ENCODE measurements at places on chromosomes 2 and 18.

DNA sequence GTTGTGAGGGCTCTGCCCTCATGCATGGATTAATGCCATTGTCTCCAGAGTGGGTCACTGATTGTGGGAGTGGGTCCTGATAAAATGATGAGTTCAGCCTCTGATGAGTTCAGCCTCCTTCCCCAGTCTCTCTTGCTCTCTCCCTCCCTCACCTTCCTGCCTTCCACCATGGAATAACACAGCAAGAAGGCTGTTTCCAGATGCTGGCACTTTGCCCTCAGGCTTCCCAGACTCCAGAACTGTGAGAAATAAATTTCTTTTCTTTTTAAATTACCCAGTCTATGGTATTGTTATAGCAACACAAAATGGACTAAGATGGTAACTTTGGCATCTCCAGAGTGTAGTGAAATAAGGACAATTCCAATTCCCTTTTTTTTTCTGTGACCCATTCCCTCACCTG, 47.1 kb upstream of the MAP4K3 start:
- DNase-seq = no peak

DNA sequence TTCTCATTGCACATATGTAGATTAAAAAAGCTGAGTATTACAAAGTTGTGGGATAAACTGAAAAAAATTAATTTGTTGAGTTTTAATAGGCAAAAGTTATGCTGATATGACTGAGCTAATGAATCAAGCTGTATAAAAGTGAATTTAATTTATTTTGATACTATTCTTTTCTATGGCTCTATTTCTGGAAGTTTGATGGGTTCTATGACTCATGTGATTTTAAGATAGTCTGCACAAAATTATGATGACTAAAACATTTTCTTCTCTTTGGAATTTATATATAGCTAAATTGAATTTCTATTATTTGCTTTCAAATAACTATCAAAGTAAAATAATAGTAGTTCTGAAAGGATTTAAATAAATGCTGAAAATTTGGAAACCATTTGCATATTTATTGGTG, 71.0 kb upstream of the MMADHC start:
- no peak for DNase-seq

DNA sequence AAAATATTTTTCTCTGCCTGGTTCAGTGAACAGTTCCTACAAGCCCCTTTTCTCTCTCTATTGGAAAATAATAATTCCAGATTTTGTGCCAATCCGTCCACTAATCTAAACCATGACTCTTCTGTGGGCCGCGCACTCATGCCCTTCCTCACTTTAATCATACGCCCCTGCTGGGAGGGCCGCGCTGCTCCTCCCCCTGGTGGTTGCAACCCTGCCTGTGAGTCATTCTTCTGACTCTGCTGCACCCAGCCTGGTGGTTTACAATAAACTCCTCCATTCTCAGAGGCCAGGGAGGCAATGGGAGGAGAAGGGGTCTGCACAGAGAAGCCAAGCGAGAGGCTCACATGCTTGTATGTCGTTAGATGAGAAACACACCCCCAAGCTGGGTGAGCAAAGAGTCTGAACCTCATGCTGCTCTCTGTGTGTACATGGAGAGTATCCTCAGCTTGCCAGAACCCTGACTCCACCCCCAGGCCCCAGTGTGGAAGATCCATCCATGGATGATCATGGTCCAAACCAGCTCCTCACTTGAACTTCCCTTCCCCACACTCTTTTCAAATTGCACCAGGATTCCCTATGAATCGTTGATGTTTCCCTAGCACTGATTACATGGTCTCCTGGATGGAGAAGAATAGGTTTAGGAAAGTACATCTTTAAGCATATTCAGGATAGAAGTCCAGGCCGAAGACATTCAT, 228.9 kb downstream of the ANKRD30B start:
- DNase-seq = no peak

- DNase-seq = no peak
Observed at GRCh38 chr18:49185623-49186022, 234.9 kb upstream of the SMAD7 start.

DNA sequence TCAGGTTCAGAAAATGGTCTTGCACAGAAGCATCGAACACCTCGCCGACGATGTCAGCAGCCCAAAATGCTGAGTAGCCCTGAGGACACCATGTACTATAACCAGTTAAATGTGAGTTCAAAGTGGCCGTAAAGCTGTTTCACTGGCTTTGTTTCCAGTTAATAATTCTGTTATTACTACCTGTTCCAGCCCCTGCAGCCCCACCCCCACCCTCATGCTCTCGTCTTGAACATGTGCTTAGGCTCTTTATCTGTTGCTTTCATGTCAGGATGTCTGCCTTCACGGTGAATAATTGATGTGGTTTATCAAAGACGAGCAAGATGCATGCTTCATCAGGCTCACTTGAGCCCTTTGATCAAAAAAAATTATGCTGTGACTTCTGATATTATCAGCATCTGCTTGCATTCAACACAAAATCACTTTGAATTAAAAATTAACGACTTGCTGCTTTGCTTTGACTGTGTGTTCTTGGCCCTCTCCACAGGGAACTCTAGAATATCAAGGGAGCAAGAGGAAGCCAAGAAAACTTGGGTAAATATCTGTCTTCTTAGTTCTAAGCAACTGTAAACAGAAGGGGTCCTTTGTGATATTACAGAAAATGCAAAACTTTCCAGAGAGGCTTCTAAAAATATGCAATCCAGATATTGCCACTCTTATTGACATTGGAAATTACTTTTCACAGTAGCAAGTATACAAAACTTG, 63.4 kb upstream of the SP5 start:
- peak; percentile 28 for DNase-seq

GRCh38 chr2:140199312-140199711, 1419.1 kb upstream of the NXPH2 start:
- no peak for DNase-seq

DNA sequence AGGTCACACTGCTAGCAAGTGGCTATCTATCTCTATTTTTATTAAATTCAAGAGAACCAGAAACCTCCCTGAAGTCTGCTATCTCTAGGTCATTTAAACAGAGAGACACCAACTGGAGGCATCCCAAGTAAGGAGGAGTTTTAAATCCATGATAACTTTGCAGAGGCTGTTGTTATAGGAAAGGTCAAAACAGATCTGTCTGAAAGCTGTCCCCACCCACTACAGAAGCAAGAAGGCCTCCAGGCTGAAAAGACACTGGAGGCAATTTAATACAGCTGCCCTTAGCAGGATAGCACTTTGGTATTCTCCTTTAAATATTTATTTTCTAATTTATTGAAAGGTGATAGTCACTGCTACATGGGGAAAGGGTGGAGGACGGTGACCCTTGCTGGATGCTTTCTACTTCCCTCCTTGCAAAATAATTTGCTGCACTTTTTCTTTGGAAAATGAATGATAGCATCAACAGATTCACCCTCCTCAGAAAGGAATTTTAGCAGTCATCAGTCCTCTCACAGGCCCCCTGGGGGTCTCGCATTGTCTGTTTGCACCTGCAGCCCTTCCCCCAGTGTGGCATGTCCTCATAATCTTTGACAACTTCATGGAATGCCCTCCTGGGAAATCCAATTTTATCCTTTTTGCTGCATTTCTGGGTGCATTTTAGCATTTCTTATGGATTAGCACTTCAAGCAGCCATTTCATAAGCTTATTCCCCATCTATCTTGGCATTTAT, 429.5 kb upstream of the TNP1 start:
- DNase-seq = no peak

GRCh38 chr18:21490748-21491147, 109.8 kb downstream of the ESCO1 start:
- no peak for DNase-seq

- no peak for DNase-seq
Observed at GRCh38 chr2:102575888-102576287, 43.5 kb upstream of the SLC9A2 start.

DNA sequence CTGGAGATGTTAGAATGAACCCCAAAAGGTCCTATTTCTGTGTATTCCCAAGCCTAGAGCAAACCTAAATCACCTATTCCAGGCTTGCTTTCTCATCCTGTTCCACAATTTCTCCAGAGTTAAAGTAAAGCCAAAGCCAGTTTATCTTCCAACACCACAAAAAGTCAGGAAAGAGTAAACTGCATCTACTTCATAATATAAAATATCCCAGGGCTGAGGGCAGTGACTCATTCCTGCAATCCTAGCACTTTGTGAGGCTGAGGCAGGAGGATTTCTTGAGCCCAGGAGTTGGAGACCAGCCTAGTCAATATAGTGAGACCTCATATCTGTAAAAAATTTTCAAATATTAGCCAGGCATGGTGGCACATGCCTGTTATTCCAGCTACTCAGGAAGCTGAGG, 241.4 kb downstream of the CDH20 start:
- no peak for DNase-seq

DNA sequence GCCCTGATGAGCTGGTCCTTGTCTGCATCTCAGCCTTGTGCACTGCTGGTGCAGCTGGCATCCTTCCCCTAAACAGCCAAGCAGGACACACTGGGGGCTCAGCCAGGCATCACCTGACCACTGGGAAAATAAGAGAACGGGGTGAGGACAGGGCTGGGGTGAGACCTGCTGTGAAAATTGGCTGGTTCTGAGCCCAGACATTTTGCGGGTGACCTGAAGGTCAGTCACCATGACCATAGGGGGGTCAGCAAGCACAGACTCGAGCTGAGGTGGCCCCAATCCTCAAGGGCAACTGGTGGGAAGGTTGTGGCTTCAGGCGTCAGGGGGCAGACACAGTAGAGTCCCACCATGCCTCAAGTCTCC, 144.9 kb upstream of the TWIST2 start:
- no peak for DNase-seq

DNA sequence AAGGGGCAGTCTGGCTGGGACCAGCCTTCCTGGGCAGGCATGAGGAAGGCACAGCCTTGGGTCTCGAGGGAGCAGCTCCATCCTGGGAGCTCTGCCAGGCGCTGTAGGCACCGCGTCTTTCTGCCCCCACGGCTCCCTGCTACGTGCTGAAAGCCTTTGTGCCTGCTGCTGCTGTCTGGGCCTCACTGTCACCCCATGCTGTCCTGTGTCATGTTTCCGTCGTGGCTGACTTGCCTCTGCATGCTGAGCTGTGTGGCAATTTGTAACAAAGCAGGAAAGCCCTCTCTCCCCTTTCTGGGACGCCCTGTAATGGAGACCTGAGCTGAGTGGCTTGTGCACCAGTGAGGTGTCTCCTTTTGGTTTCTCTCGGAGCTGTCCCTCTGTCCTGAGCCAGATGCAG, 152.5 kb downstream of the TSN start:
- DNase-seq = no peak

GRCh38 chr18:50895350-50896045, 16.6 kb downstream of the ME2 start:
- no peak for DNase-seq

DNA sequence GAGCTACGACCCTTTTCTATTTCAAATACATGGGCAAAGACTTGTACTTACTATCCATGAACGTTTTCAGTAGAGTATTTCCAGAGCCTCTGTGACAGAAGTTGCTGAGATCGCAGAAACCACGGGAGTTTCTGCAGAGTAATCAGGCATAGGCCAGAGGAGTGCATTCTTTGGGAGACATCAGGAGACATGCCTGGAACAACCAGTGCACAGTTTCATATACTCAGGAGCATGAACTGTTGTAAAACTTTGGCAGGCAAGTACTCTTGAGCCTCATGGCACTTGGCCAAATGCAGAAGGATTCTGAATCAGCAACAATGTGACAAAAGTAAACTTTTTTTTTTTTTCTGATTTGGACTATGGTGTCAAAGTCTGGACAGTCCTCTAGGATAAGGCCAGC, 307.1 kb downstream of the GRB14 start:
- DNase-seq = no peak

GRCh38 chr18:47781561-47781960, 148.9 kb downstream of the SMAD2 start:
- no peak for DNase-seq

DNA sequence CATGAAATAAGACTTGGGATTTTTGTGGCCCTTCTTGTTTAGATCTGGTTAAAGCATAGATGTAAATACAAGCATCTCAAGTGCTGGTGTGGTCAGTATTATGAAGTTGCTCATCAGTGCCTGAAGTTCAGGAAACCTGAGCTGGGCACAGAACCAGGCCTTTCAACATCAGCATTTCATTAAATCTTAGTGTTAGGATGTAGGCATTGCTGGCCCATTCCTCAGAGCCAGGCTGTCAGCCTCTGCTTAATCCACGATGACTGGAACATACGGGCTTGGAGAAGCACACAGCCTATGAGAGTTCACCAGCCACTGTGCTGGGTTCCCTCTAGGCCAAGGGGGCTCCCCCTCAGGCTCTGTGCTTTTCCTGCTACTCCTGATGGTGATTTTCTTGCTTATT, 270.2 kb downstream of the EN1 start:
- no peak for DNase-seq

- DNase-seq = no peak
Observed at GRCh38 chr2:50512397-50512796, 519.5 kb downstream of the NRXN1 start.

GRCh38 chr2:161434118-161434517, 18.0 kb downstream of the TBR1 start:
- no peak for DNase-seq

DNA sequence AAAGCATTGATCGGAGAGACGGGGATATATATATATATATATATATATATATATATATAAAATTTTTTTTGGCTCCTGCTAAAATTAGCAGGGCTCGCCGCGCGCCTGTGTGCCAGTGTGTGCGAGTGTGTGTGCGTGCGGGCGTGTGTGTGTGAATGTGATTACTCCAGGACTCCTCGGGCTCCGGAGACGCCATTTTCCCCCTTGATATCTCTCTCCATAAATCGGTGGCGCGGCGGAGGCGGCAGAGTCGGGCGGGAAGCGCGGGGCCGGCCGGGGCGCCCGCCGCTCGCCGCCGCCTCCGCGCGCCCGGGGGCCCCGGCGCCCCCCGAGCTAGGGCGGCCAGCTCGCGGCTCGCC, 795 bp upstream of the SETBP1 start:
- DNase-seq = no peak

DNA sequence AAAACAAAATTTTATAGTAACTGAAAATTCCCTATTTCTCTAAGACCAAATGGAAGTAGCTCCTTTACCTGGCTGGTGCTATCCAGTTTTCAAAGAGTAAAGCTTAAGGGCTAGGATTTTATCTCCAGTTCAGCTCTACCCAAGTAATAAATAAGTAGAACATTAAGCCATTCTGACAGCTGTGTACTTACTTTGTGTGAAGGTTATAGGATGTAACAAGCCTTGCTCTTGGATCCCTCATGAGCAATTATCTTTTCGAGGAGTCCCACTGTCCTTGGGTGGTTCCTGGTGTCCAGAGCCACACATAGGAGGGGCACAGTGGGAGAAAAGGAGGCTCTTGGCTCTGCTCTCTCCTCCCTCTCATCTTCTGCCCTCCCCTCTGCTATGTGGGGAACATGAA, 45.5 kb downstream of the KIF5C start:
- no peak for DNase-seq

DNA sequence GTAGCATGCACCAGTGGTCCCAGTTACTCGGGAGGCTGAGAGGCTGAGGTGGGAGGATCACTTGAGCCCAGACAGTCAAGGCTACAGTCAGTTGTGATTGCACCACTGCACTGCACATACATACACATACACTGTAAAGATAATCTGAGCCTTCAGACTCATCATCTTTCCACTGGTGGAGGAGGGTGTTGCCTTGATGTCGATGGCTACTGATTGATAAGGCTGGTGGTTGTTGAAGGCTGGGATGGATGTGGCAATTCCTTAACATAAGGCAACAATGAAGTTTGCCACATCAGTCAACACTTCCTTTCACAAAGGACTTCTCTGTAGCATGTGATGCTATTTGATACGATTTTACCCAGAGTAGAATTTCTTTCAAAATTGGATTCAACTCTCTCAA, 118.8 kb downstream of the IKZF2 start:
- DNase-seq = no peak

GRCh38 chr18:14971461-14972185, 223.7 kb downstream of the ANKRD30B start:
- no peak for DNase-seq

GRCh38 chr2:220143336-220143735, 515.9 kb downstream of the SLC4A3 start:
- DNase-seq = no peak

GRCh38 chr18:39302481-39302880, 1736.9 kb upstream of the CELF4 start:
- no peak for DNase-seq
